ENCODE measurements at places on chromosomes 2 and 18.

- no peak for DNase-seq
These were observed 69.2 kb upstream of the VWC2L start for GRCh38 chr2:214341646-214342045.

GRCh38 chr2:238320648-238321281 lies 447 bp downstream of the TRAF3IP1 start:
- DNase-seq, result peak; percentile 36

- DNase-seq, result no peak
These were observed 392 bp downstream of the ST8SIA3 start for GRCh38 chr18:57352761-57353136.

DNA sequence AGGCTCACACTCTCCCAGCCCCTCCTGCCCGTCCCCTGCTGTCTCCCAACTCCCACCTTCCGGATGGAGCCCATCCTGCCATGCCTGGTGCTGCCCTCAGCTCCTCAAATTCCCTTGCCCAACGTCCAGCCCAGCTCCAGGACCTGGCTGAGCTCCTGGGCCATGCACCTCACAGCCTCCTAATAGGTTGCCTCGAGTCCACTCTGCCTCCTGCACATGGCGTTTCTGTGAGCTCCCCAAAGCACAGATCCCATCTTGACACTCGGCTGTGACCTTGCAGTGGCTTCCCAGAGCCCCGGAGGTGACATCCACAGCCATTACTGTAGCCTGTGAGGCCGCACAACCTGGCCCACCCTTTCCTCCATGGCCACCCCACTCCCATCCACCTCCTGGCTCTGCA lies 191.9 kb upstream of the SALL3 start:
- DNase-seq, result no peak

- no peak for DNase-seq
These were observed 32.3 kb upstream of the TMEM247 start for GRCh38 chr2:46446871-46447568.

DNA sequence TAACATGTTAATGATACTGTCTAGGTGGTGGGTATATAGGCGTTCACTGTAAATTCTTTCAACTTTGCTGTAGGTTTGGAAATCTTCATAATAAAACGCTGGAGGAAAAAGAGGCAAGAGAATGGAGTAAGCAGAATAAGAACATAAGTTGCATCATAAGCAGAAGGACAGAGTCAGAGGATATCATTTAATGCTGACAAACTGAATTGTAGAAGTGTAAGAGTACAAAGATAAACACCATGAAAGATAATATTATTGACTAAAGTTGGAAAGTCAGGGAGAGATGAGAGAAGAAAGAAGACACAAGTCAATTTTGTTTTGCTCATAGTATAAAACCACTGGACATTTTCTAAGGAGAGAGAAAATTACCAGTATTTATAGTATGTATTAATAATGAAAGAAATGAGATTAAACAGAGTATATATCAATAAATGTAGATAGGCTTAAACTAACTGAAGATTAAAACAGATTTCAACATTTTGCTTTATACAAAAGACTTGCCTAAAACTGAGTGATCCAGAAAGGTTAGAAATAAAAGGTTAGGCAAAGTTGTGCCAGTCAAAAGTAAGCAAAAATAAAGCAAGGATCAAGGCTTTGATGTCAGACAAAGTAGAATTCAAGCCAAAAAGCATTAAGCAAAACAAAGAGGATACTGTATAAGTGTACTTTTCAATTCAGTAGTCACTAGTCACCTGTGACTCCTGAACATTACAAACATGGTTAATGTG lies 42.4 kb upstream of the VIT start:
- no peak for DNase-seq

DNA sequence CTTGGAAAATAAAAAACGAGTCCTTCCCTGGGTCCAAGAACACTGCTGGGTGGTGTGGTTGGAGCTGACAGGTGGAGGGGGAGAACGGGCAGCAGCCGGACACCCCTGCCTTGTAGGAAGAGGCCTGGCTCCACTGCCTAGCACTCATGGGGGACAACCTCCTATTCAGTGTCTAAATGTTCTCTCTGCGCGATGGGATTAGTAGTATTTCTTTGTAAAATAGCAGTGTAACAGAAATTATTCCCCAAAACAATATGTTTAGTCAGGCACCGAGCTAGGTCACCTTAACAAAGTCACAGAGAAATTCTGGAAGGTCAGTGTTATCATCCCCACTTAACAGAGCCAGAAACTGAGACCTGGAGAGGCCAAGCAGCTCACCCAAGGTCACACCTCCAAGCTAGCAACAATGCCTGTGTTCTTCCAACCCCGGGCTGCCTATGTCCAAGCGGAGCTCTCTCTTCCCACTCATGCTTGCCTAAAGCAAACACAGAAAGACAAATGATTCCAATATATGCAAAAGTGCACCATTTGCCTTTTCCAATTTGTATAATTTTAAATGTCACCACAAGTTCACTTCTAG lies 68.0 kb downstream of the STEAP3 start:
- DNase-seq, result no peak

- no peak for DNase-seq
These were observed 191.6 kb downstream of the BABAM2 start for GRCh38 chr2:28082131-28082530.

DNA sequence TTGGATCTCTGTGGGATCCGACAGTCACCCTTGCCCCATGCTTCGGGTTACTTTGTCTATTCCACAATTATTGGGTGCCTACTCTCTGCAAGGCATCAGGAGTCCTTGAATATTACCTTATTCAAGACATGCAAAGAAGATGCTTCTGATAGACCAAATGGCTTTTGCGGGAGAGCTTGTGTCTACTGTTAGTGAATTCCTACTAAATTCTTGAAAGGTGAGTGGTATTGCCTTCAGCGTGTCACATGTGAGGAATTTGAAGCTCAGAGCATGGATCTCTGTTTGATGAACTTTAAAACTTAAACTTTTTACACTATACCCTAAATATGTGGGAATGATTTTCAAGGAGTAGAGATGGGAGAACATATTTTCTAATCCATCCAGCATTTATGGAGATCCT lies 184.4 kb downstream of the LTBP1 start:
- DNase-seq, result no peak

- no peak for DNase-seq
These were observed 252.6 kb downstream of the RND3 start for GRCh38 chr2:150234787-150235446.

GRCh38 chr18:12336887-12337286 lies 28.8 kb downstream of the TUBB6 start:
- no peak for DNase-seq

DNA sequence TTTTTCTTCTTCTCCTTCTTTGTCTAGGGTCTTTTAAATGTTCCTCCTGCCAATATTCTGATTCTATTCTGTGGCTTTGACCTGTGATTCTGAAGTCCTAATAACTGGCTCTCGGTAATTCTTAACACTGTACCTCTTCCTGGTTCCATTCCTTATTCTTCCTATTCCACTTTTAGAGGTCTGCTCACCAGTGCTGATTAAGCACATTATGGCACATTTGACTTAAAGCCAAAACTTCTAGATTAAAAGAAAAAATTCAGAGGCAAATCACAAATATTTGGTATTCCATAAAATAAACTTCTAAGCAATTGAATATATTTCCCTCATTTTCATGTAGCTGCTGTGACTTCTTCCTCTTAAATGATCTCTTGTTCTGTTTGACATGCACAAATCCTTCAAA lies 47.5 kb downstream of the NXPH2 start:
- DNase-seq, result no peak

GRCh38 chr2:224147174-224147573 lies 108.1 kb upstream of the SERPINE2 start:
- DNase-seq, result no peak

DNA sequence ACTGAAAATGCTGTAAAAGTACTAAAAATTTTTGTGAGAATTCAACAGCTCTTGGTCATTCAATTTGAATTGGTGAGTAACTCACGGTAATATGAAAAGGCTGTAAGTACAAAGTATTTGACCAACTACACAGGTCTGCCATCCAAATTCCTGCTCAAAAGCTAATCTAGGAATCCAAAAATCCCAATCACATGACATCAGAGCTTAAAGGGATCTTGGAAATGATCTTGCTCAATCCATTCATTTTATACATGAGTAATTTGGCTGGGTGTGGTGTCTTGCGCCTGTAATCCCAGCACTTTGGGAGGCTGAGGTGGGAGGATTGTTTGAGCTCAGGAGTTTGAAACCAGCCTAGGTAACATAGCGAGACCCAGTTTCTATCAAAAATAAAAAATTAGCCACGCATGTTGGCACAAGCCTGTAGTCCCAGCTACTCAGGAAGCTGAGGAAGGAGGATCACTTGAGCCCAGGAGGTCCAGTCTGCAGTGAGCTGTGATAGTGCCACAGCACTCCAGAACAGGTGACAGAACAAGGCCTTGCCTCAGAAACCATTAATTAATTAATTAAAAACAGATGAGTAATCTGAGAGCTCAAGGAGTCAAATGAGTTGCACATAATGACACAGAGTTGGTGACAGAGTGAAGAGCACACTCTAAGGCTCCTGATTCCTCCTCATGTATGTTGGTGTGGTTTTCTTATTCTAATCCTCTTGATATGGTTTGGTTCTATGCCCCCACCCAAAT lies 19.8 kb downstream of the SPIRE1 start:
- DNase-seq, result no peak

GRCh38 chr2:8685697-8686358 lies 4.0 kb downstream of the ID2 start:
- DNase-seq, result peak; percentile 80

DNA sequence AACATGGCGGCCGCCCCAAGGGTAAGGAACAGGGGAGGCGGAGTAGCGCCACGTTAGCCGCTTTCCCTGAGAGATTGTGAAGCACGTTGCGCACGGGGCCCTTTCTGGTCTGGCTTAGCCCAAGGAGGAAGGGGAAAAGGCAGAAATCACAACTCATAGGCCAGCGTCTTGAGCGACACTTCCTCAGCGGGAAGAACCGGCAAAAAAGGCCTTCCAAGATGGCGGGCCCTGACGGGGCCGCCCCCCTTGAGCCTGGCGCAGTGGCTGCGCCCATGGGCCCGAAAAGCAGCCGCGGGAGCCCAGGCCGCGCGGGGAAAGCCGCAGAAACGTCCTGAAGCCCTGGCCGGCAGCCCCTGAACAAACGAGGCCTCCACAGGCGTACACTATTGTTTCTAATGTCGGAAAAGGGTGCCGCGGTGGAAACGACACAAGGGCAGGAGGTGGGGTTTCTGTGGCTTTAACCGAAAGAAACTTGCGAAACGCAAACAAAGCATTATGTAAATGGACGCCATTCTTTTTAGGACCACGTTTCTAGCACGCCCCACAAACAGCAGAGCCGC lies 919 bp upstream of the PCBP1 start:
- peak; percentile 90 for DNase-seq

All from right hindlimb (tissue), 1 donor.